ENCODE measurements at places on chromosomes 2 and 18.

- DNase-seq: no peak
These were observed 264.5 kb upstream of the LRP1B start for GRCh38 chr2:142395291-142395690.

DNA sequence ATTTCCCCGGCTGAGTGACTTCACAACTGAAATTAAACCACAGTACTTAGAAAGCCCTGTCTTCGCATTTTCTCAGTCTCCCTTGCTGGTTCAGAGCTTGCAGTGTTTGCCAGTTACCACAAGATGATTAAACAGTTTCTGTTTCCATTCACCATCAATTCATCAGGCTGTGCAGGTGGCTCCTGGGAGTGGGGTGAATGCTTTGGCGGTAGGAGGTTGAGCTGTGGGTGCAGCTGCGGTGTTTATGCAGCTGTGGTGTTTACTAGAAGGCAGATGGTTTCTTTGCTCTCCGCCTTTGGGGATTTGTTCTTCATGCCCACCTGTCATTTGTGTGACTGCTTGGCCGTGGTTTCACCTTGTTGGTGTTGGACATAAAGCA, 16.1 kb downstream of the ACOXL start:
- DNase-seq: peak; percentile 29

GRCh38 chr2:46351750-46352138, 54.5 kb downstream of the EPAS1 start:
- DNase-seq: peak; percentile 18

GRCh38 chr2:11163439-11164317, 8.4 kb downstream of the SLC66A3 start:
- DNase-seq: no peak

GRCh38 chr2:157194097-157194688, 63.3 kb upstream of the GALNT5 start:
- DNase-seq: no peak

- no peak for DNase-seq
These were observed 49.3 kb upstream of the GALNT3 start for GRCh38 chr2:165843351-165843750.

- peak; percentile 22 for DNase-seq
These were observed 273.0 kb upstream of the ID2 start for GRCh38 chr2:8408560-8409460.

DNA sequence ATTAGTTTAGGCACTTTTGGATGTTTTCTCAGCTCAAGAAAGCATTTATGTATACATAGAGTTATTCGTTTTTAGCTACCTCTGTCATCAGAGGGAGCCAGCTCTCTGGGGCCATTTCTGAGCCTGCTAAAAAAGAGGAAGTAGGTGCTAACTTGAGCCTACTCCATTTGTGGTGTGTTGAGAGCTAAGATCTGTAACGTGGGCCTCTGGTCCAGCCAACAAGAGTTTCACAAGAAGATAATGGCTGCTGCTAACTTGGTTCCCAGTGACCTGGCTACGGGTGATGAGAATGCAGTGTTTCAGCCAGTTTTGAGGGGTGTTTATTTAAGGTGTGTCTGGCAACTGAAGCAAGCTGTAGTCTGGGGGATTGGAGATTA, 182.5 kb downstream of the PRKCE start:
- DNase-seq: no peak

DNA sequence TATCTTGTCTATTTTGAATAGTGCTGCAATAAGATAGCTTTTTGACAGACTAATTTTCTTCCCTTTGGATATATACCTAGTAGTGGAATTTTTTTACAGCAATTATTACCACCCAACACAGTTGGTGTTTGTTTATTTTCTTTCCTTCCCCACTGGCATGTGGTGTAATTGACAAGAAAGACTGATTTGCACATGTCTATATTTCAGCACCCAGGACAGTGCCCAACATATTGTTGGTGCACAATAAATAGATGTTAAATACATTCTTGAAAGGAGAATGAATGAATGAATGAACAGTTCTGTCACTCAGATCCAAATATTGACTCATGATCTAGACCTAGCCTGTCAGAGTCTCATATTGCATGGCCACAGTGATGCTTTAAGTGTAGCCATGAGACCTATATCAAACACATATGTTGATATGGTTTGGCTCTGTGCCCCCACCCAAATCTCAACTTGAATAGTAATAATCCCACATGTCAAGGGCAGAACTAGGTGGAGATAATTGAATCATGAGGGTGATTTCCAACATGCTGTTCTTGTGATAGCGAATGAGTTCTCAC, 538.2 kb downstream of the NYAP2 start:
- no peak for DNase-seq

DNA sequence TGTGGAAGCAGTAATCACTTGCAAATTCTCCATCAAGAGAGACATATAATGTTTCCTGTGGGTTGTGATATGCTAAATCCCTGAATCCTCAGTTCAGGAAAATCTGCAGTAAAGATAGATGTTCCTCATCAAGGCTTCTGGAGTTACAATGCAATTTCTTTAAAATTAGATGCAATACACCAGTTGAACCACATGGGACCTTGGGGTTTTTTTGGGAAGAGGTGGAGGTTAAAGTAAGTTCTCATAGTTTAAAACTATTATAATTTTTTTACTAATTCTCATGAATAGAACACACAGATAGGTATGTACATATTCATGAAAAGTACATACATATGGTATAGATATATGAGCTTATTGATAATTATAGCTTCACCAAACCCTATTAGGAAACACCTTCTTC, 496.2 kb downstream of the SATB2 start:
- DNase-seq: no peak

DNA sequence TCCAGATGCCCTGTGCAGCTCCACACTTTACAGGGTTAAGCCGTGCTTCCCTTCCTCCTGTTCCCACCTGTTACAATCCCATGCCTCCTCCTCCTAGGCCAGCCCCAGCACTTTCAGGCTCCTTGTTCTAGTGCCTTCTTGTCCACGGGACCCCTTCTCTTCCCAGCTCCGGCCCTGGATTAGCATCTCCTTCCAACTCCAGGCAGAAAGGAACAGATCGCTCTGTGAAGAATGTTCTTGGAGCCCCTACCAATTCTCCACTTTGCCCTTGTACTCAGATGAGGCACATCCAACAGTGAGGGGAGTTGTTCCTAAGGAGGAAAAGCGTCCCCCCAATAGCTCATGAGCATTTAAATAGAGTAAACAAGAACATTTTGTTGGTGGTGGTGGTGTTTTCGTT, 72.7 kb downstream of the CABLES1 start:
- DNase-seq: no peak

GRCh38 chr2:58856100-58856499, 615.0 kb upstream of the FANCL start:
- no peak for DNase-seq

DNA sequence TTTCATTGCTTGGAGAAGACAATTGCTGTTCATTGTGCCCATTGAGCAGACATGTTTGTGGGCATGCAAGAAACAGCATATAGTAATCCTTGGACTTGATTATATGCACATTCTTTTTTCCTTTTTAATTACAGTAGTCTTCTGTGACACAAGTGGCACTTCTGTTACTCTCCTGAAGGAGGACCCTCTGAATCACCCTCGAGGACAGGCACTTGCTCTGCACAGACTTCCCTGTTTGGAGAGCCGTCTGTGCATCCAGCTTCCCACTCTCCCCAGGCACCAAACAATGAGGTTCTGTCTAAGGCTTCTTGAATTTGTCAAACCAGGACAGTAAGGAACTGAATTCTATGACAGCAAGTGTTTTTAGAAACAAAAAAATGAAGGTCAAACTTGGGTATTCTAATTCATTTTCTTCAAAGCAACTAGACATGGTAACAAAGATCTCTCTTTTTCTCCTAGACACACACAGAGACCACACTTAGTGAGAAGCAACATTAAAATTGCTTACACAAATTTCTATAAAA, 844.6 kb upstream of the ID2 start:
- DNase-seq: no peak

DNA sequence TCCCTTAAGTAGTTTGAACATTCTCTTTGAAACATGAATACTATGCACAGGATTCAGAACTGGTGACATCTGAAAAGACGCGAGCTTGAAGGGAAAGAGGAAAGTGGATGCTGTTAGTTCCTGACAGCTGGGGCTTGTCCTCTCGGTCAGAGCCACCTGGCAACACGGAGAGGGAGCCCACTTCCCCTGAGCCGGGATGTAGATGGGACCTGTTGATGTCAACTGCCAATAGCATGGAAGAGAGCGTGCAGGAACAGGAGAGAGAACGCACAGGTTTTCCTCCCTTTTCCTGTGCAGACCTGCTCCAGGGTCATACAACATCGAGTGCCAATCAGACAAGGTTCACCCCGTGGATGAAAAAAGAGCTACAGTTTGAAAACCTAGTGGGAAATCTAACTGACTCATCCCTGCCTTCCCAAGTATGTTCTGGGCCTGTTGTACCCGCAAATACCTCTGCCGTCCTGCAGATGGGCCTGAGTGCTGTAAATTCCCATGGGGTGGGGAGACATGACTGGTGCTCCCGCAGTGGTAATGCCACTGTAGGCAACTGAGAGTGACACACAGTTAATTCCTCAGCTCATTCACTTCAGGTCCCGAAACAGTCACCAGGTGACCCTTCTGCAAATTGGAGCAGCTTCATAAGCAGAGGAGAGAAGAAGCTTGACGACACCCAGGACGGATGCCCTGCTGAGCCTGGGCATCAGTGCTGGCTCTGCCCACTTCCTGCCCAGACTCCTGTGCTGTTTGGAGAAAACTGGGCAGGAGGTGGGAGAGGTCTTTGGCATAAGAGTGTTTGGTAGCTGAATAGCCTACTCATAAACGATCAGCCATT, 13.9 kb upstream of the MBP start:
- no peak for DNase-seq

DNA sequence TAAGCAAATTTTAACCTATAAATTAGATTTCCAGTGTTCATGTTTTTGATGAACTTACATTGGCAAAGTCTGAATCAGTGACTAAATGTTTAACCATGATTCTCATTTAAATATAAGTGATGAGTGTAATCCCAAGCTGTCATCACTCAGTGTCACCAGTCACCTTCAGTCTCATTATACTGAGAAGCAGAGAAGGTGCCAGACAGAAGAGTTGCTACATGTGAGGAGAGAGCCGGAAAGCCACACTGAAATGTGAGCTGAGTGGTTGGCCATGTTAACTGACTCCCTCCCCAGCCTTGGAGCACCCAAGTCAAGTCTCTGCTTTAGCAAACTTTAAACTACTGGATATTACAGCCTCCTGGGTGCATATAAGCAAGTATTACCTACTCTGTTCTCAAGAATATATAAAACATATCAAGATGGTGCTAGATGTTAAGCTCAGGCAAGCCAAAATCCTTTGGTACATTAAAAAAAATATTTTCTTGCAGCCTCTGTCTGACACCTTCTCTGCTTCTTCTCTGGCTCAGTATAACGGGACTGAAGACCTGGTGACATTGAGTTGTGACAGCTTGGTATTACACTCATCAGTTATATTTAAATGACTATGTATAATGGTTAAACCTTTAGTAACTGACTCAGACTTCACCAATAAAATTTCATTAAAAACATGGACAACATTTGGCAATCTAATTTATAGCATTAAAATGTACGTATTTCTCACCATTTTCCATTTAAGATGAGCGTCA, 75.8 kb upstream of the MAP3K20 start:
- DNase-seq: no peak

DNA sequence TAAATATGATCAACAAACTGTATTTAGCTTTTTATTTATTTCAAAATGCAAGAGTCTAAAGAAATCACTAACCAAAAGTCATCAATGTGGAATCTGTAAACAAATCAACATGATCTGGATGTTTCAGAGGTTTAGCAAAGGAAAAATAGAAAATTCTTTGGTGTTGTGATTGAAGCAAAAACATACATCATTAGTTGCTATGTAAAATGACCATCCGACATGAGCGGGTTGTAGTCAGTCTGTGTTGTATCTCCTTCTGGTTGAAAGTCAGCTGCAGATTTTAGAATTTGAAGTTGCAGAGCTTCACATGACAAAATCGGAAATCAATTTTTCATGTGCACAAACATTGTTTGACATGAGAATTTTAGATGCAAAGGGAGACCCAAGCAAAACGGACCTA, 63.2 kb downstream of the IRS1 start:
- DNase-seq: no peak

- DNase-seq: no peak
These were observed 42.8 kb downstream of the KLHL14 start for GRCh38 chr18:32730068-32730467.

DNA sequence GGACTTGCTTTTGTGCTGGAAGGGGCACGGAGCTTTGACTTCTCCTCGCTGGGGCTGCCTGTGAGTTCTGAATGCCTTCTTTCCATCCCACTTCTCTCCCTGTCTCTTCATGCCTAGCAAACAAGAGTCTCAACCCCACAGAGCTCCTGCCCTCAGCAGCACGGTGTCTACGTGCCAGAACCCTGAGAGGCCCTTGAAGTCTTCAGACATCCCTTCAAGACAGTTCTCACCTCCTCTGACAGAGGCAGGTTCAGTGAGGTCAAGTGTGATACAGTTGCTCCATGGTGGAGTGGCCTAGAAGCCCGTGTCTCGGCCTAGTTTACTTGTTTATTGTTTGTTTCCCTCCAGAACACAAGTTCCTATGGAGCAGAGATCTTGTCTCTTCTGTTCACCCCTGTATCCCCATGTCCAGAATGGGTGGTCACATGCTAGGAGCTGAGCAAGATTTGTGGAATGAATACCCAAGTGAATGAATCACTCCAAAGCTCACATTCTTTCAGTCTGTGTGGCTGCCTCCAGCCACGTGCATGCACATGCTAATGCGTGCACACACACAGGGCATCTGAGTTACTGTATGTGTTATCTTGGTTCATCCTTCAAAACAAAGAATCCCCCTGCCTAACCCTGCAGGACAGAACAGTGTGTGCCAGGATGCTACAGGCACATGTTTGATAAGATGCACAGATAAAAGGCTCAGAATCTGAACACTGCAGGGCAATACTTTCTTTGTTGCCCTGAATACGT, 391.6 kb downstream of the NBAS start:
- DNase-seq: no peak

- no peak for DNase-seq
These were observed 2.4 kb downstream of the HNRNPLL start for GRCh38 chr2:38600242-38600891.

GRCh38 chr2:21395366-21395765, 271.6 kb downstream of the TDRD15 start:
- no peak for DNase-seq

- DNase-seq: no peak
These were observed 23.9 kb downstream of the ABCG5 start for GRCh38 chr2:43814711-43815110.

DNA sequence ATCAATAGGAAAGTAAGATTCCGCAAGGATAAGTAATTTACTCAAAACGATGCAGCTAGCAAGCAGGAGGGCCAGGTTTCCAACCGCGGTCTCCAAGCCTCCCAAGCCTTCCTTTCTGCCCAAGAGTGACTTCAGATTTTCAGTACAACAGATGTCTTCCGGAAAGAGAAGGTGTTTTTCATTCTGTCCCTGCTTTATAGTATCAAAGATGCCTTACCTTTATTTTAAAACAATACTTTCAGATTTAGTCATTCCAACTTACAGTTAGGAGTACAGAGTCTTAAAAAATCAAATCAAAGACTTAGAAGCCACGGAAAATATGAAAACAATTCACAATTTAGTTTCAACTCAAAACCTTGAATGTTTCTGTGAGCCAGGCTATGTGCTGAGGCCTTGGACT, 43.6 kb downstream of the CYB5A start:
- DNase-seq: no peak

Data from stimulated activated CD8-positive, alpha-beta memory T cell treated with anti-CD3 and anti-CD28 coated beads, Interleukin-15, amount 100 ng/mL, for 24 hours (primary cell).